ENCODE measurements at places on chromosomes 11 and 22.

DNA sequence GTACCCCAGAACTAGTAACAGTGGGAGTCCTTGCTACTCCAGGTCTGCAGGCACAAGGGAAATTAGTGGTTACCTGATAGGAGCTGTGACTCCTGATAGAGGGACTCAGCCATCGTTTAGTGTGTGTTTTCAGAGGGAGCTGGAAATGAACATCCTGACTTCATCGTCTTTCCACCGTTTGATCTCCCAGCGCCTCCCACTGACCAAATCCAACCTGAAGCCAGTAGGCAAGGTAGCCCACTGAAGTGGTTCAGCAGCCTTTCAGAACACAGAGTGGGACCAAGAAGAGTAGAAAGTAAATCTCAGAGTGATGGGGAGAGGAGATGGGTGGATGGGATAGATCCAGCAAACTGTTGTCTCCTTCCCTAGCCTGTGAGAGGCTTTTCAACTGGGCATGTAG lies 385.9 kb downstream of the INSC start:
- DNase-seq: no peak

GRCh38 chr11:75189108-75189507 lies 38.2 kb downstream of the SLCO2B1 start:
- no peak for DNase-seq

DNA sequence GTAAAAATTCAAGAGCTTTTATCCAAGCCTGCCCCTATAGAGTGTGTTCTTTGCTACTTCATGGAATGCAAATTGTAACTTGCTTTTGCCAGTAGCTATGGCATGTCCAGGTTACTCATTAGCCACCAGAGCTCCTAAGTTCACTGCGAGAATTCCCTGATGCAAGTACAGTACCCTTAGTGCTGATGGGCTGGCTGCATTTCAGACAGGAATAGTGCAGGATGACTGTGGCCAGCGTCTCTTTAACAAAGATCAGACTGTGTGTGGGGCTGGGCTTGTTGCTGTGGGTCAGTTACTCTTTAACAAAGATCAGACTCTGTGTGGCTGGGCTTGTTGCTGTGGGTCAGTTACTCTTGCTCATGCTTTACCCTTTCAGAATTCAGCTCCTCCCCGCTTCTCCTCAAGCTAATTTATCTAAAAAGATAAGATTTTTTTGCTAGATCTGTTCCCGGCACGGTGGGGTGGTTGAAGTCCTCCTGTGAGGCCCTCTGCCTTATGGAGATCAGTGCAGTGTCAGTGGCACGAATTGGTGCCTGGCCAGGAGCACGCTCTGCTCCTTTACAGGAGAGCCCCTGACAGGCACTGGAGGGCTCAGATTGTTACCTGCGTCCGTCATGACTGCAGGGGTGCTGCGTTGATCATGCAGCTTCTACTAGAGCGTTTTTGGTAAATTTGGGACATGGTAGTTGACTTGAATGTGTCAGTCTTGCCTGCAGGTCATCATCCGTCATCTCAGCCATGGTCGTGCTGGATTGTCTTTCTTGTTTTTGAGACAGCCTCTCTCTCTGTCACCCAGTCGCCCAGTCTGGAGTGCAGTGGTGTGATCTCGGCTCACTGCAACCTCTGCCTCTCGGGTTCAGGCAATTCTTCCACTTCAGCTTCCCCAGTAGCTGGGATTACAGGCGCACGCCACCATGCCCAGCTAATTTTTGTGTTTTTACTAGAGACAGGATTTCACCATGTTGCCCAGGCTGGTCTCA lies 27.0 kb downstream of the AP2A2 start:
- no peak for DNase-seq

DNA sequence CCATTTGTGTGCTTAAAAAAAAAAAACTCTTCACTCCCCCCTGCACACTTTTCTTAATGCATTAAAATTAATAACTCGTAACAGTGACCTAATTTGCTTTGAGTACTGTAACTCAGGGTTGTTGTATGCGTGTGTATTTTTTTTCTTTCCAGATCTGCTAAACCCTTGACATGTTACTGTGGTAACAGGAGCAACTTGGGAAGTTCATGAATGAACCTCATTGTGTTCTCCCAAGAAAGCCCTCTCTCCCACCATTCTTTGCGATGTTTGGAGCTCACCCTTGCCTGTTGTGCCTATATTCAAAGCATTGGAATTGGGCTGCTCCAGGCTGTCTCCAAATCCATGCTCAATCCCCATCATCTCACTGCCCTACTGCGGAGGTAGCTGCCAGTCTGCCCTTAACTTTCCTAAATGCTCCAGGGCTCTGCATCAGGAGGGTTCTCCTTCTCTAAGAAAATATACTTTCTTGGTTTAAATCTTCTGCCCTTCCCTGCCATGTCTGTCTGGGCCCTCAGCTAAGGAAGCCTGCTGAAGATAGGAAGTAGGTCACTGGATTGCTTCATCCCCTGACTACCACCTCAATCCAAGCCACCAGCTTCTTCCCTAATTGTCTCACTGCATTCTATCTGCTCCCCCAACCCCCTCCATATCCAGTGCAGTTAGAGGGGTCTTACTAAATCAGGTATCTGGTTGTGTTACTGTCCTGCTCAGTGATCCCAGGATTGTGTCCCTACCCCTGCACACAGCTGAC lies 70.3 kb downstream of the KIRREL3 start:
- no peak for DNase-seq

- no peak for DNase-seq
Observed at GRCh38 chr11:21511835-21512440, 680.9 kb upstream of the ANO5 start.

- no peak for DNase-seq
Observed at GRCh38 chr22:21642584-21643448, 714 bp downstream of the SDF2L1 start.

DNA sequence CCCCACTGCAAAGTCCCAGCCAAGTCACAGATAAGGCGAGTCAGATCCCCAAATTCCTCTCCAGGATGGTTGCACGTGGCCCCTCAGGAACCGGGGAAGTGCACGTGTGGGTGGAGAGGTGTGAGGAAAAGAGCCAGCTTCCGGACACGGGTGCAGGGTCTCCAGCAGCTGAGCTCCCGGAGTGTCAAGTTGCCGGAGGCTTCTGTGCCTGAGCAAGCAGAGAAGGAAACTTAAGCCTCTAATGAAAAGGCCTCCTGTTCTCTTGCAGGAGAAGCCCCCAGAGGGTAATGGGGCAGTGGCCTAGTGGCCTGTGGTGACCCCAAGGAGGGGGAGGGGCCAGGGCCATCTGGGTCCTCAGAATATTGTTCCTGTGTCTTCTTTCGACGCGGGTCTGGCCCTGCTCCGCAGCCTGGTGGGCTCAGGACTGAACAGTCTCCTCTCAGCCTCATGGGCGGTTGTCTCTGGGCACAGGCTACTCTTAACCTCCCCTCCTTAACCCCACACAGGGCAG lies 147.9 kb downstream of the FEZ1 start:
- DNase-seq: no peak

- no peak for DNase-seq
Observed at GRCh38 chr11:114167355-114167754, 107.8 kb downstream of the ZBTB16 start.

DNA sequence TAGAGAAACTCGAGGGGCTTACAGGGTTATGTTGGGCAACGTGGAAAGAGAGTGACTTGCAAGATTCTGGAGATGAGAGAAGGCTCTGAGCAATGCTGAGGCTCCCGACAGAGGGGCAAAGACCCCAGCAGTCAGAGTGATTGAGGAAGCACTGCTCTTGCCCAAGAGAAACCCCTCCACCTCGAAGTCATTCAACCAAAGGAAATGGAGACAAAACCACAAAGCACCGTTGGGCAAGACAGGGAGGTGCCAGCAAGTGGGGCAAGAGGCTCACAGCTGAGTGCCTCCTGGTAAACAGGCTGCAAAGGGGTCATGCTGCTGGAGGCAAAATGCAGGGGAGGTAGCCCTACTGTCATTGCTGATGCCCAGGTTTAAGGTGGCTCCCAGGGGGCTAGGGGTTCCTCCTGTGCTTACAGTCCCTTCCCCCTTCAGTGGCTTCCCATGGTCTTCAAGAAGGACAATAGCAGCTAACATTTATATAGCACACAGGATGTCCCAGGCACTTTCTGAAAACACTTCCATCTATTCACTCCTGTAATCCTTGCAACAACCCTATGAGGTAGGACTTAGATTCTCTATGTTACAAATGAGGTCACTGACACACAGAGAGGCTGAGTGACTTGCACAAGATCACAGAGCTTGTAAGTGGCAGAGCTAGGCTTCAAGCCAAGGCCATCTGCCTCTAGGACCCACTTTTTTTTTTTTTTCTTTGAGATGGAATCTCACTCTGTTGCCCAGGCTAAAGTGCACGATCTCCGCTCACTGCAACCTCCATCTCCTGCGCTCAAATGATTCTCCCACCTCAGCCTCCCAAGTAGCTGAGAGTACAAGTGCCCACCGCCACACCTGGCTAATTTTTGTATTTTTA lies 18.1 kb upstream of the MYH9 start:
- DNase-seq: no peak

GRCh38 chr22:35315141-35315854 lies 15.6 kb downstream of the TOM1 start:
- DNase-seq: no peak

- DNase-seq: no peak
Observed at GRCh38 chr11:130846606-130847005, 69.7 kb downstream of the SNX19 start.

DNA sequence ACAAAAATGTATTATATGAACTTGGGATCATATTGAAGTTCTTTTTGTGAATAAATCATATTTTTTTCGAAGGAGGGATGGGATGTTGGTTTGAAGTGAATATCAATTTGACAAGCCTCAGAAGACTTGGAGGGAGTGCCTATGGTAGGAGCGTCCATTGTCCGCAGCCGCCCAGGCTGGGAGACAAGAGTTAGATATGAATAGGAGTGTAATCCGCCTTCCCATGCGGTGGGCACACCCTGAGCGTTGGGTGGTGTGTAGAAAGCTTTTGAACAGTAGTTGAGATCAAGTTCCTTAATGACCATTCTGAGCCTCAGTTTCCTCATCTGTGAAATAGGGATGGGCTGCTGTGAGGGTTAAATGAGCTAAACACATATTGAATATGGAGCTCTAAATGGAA lies 7.0 kb downstream of the CD82 start:
- DNase-seq: no peak

DNA sequence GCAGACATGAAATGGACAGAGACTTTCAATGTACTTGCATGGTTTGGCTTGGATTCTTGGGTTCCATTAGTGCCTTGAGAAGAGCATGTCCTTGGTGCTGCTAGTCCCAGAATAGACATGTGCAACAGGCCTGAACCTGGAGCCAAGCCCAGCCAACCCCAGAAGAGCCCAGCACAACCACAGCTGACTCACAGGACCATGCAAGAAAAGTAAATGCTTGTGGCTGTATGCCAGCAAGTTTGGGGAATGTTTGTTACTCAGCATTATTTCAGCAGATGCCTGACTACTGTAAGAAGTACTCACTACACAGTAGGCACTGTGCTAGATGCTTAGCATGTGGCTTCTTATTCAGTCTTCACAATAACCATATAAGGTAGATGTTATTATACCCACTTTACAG lies 39.2 kb upstream of the HMGXB4 start:
- no peak for DNase-seq

DNA sequence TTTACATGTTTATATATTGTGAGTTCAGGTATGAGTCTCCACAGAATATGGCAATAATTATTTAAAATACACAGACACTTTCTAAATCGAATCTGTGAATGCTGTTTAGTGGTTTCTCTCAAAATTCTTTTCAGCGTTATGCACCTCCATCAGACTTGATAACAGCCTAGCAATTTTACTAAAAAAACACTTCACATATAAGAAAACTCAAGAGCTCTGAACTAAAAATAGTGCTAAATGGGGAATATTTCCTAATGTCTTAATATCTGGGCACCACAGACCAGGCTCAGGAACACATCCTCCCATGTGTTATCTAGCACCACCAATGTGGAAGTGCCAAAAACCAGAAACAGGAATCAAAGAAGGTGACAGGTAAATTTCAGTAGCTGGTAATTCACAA lies 47.9 kb downstream of the ARHGAP32 start:
- no peak for DNase-seq

- no peak for DNase-seq
Observed at GRCh38 chr11:120738516-120739046, 227.0 kb downstream of the GRIK4 start.

- no peak for DNase-seq
Observed at GRCh38 chr11:109112821-109113280, 309.1 kb upstream of the C11orf87 start.

GRCh38 chr11:11387622-11388305 lies 34.7 kb upstream of the CSNK2A3 start:
- DNase-seq: no peak

DNA sequence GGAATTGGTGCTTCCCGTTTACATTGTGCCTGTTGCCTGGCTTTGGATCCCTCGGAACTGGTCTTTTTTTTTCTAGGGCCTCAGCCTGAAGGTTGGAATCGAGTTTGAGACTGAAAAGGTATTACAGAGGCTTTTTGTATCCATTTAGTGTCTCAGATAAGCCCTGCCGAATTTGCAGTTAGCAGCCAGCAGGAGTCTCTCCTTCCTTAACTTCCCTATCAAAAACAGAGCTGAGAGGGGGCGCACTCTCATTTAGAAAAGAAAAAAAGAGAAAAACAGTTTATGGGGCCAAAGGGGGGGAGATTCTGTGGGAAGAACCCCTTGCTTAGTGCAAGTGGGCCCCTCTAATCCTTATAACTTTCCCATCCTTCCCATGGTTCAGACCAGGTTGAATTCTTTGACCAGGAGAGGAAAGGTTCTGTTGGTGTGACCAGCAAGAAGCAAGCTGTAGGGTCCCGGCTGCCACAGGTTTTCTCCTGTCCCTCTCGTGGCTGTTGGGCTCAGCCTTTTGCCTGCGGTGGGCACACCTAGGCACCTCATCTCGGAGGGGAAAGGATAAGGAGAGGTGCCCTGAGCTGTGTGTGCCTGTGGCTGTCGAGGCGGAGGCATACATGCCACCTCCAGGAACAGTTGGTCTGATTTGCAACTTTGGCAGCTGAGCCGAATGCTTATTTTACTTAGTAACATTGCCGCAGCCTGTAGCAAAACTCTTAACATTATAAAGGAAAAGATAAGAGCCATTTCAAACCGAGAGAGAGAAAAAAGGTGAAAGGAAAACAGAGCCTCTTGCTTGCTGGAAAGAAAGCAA lies 565.0 kb upstream of the CNTN5 start:
- no peak for DNase-seq

- DNase-seq: no peak
Observed at GRCh38 chr11:38680746-38681145, 2082.7 kb upstream of the RAG2 start.

GRCh38 chr22:39349506-39349966 lies 255 bp upstream of the SYNGR1 start:
- no peak for DNase-seq
